Common myeloid progenitor, CD34-positive (primary cell): ENCODE measurements at places on chromosomes 4 and X.

DNA sequence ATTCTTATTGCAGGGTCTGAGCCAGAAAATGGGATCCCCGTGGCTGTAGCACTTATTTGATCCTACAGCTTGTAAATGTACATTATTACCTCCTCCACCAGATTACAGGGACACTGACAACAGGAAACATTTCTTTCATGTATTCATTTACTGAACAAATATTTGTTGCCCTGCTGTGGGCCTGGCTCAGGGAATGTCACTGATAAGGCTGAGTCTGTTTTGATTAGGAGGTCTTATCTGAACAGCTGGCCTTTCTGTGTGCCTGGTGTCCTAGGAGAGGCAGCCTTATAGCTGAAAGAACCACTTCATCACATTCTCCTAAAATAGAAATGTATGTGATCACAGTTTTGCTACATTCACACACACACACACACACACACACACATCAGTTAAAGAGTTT lies 45.5 kb upstream of the PROM1 start:
- DNase-seq = no peak

DNA sequence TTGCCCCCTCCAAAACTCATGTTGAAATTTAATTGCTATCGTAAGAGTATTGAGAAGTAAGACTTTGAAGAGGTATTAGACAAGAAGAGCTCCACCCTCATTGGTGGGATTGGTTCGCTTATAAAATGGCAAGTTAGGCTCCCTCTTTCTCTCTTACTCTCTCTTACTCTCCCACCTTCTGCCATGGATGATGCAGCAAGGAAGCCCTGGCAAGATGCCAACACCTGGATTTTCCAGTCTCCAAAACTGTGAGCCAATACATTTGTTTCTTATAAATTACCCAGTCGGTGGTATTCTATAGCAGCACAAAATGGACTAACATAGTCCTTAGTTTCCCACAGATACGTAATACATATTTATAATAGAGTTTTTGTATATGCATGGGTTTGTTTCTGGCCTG lies 119.4 kb downstream of the DDIT4L start:
- DNase-seq = no peak

DNA sequence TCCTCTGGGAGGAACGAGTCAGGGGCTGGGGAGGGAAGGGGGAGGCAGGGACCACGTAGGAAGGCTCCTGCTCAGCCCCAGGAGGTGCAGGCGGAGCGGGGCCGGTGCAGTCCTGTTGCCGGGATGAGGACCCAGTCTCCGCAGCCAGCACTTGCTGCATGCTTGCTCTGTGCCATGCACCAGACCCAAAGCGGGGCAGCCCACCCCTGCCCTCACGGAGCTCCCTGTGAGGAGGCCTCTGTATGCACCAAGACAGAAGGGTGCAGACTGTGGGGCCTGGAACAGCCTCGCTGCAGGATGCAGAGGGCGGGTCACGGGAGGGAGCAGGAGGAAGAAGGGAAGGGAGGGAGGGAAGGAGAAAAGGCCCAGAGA lies 61.9 kb downstream of the ABLIM2 start:
- DNase-seq = no peak

DNA sequence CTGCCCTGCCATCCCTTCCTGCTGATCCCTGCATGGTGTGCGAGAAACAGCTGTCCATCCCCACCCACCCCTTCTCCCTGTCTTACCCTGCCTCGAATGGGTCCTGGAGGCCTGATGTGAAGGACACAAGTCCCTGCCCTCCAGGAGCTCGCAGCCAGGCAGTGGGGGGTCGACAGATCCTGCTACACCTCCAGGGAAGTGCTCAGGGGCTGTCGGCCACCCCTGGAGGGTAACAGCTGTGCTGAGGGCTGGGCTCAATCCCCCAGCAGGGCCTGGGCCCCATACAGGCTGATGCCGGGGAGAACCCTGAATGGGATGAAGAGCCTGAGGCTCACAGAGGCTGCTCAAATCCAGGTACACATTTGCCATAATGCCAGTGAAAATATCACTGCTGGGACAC lies 17.6 kb downstream of the HMX1 start:
- no peak for DNase-seq

DNA sequence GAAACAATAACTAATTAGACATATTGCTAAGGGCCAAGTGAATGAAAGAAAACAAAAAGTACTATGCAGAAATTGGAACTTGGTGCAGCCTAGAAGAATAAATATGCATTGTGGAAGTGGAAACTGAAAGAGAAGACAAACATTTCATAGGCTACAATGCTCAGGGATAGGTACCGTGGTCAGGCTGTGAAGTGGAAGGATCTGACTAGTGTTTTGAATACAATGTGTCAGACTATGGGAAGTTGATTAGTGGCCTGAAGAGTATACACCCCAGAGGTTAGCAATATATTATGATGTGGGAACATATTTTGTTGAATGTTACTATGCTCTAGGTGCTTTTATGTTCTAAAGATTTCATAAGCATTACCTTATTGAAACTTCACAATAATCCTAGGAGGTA lies 36.8 kb downstream of the GPRIN3 start:
- DNase-seq = peak; percentile 35

DNA sequence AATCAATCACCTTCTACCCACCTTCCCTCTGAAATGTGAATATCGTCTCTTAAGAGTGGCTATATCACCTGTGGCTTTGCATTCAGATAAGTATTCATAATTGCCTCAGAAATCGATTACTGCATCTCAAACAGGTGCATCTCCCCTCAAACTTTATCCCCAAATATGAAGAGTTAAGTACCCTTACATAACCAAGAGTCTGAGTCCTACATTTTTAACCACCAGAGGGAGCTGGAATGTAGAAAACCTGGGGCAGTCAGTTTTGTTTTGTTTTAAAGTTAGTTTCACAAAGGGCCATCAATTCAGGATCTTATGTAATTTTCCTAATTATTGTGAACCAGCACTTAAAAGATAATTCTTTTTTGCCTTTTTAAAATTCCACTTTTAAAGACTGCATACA lies 5.7 kb downstream of the TCEANC start:
- peak; percentile 70 for DNase-seq

- no peak for DNase-seq
Observed at GRCh38 chr4:160044693-160045092, 941.8 kb downstream of the RAPGEF2 start.

- no peak for DNase-seq
Observed at GRCh38 chrX:107726816-107727534, 48.6 kb downstream of the TSC22D3 start.

DNA sequence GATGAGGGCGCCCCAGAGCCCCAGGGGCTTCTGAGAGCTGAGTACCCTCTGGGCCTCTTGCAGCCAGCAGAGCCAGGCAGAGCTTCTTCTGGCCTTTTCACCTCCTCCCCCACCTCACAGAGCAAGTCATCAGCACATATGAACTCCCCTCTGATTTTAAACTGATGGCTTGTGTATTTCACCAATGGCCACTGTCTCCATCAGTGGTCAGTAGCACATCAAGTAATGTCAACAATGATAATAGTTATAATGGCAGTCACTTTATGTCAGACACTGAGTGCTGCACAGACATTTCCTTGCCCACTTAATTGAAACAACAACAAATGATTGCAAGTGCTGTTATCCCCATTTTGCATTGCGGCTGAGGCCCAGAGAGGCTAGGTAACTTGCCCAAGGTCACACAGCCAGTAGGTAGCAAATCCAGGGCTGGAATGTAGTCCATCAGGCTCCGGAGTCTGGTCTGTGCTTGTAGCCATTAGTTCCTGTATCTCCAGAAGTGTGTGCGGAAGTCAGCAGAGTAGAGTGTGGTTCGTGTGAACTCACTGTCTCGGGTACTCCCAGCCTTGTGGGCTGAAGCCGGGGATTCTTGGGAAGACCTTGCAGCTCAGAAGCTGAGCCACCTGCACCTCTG lies 3.0 kb downstream of the ATP2B3 start:
- DNase-seq = no peak

GRCh38 chr4:170743633-170744032 lies 653.9 kb upstream of the AADAT start:
- no peak for DNase-seq

GRCh38 chr4:140099983-140100382 lies 54.0 kb downstream of the MAML3 start:
- peak; percentile 89 for DNase-seq

- DNase-seq = peak; percentile 54
Observed at GRCh38 chrX:154731184-154731583, 19.7 kb downstream of the GAB3 start.

- no peak for DNase-seq
Observed at GRCh38 chr4:175758050-175759024, 53.7 kb downstream of the GPM6A start.

DNA sequence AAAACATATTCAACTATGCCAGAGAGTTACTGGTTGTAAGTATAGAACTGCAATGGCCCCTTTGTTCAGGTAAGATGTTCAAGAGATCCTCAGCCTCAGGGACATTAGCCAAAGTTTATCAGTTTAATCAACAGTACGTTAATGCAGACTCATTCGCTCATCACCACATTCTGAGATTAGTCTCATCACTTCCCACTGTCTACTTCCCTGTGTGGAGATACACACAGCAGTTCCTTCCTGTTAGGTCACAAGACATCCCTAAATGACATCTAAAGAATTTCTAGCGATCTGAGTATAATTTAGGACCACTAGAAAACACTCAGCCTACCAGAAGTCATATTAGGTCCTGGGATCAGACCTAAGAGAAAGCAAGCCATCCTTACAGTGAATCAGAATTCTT lies 10.4 kb downstream of the SLC10A7 start:
- DNase-seq = peak; percentile 52
